ENCODE measurements at places on chromosomes 6 and 20.

DNA sequence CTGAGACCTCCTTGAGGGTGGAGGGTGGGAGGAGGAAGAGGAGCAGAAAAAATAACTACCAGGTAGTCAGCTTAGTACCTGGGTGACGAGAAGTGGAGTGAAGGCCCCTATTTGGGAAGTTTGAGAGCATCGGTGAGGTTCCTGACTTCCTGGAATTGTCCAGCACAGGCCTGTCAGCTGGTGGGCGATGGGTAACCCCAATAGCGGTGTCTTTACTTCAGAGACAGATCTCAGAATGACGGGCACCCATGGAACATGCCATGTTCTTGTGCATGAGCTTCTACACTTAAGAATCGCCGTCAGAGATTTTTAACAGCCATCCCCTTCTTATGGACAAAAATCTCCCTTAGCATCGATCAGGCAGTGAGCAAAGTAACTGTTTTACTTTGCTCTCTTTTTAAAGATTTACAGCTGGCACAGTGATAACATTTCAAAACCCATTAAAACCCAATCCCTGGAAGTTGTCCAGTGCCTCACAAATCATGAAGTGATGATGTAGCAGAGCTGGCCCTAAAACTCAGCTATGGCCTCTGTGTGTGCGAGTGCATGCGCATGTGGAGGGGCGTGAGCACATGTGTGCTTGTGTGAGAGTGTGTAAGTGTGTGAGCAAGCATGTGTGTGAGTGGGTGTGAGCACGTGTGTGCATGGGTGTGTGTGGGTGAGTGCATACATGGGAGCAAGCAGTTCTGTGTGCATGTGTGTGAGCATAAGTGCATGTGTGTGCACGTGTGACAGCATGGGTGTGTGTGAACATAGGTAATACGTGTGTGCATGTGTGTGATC is 85.2 kb downstream of the DLL1 start:
- no peak for DNase-seq

DNA sequence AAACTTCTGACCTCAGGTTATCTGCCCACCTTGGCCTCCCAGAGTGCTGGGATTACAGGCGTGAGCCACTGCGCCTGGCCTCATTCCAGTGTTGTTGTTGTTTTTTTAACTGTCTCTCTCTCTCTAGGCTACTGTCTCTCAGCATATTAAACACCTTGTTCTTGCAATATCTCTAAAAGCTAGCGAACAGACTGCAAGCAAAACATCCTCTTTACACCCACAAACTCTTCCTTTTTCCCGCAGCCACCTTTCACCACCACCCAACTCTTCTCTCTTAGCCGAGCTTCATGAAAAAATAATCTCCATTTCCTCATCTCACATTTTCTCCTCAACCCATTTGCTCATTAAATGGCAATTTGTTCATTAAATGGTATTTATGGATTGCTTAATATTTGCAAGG is 45.5 kb downstream of the SGK1 start:
- DNase-seq: no peak

GRCh38 chr6:27865850-27866356 is 46.3 kb downstream of the OR2B2 start:
- DNase-seq: no peak

- no peak for DNase-seq
Observed at GRCh38 chr6:104540743-104541142, 319.0 kb downstream of the HACE1 start.

- no peak for DNase-seq
Observed at GRCh38 chr6:35543459-35544193, 30.9 kb upstream of the TULP1 start.

- DNase-seq: no peak
Observed at GRCh38 chr6:104928141-104928540, 28.8 kb upstream of the LIN28B start.

DNA sequence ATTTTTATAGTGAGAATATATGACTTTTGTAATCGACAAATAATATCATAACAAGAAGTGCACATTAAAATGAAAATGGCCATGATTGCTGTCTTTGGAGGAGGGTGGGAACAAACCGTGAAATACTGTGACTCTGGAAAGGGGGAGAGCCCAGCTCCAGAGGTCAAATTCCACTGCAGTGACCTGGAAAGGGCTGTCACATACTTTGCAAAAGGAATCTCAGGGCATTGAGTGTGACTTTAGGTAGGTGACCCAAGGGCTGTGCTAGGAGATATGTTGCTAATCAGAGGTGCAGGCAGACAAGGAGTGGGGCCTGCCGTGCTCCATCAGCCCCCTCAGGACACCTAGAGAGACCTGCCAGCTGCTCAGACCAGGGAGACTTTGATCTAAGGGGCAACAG is 28.1 kb upstream of the BMP7 start:
- no peak for DNase-seq

DNA sequence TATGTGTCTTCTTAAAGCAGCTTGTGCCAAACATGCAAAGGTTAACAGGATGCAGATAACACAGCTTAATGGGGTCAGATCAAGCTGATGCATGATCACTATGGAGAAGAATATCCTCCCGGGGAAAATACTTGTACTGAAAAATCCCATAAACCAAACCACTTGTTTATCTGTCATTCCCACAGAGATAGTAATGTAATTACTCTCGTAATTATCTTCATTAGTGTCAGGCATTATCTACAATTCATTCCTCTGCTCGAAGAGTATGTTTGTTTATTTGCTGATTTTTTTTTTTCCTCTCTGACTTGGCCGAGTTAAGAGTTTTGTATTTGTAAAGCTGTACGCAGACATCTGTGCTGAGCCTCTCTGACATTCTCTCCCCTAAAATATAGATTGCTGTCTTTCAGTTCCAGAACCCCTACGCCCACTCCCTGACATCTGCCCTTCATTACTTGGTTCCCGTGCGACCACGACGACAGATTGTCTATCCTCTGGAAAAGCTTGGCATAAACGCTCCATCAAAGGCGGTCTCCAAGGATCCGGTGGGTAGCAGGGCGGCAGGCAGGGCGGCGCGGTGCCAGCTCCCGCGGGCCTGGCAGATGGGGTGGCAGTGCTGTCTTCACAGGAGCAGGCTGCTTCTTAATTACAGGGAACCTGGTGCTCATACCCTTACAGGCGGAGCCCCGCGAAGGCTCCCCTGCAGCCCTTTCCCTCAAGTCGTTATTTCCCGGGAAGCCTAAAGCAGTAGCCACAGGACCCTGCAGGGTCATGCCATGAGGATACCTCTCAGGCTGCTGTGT is 147.2 kb downstream of the CFAP61 start:
- DNase-seq: no peak

- DNase-seq: no peak
Observed at GRCh38 chr20:51424270-51425117, 118.0 kb downstream of the NFATC2 start.

DNA sequence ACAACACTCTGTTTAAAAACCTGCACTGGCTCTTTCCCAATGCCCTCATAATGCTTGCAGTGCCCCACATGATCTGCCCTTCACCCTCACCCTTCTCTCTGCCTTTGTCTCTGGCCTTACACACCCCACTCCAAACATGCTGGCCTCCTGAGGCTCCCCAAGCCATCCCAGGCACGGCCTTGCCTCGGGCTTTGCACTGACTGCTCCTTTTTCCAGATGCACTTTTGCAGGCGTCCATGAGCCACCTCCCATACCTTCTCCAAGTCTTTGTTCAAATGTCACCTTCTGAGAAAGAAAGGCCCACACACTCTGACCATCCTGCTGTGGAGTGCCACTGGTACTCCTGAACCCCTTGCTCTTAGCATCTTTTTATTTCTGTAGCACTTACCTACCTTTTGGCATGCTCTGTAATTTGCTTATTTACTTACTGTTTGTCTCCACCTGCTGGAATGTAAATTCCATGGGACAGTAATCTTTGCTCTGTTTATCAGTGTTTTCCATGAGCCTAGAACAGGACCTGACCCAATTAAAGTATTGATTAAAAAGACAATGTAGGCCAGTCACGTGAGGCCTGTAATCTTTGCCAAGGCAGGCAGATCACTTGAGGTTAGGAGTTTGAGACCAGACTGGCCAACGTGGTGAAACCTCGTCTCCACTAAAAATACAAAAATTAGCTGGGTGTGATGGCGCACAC is 30.7 kb downstream of the GFRA4 start:
- no peak for DNase-seq

DNA sequence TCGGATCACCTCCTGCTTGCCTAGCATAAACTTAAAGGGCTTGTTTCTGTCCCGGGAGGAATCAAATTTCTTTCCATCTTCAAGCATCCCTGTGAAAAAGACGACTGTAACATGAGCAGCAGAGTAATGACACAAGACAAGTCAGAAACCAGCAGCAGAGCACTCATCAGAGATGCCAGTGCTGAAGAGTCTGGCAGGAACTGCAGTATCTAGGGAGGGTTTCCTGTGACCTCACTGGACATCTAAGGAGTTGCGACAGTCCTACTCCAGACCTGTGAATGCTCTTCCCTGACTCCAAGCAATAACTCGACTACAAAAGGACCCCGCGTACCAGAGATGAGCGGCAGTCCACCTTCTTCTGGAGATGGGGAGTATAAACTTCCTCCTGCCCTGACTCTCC is 17.3 kb downstream of the FKBP1A start:
- no peak for DNase-seq

DNA sequence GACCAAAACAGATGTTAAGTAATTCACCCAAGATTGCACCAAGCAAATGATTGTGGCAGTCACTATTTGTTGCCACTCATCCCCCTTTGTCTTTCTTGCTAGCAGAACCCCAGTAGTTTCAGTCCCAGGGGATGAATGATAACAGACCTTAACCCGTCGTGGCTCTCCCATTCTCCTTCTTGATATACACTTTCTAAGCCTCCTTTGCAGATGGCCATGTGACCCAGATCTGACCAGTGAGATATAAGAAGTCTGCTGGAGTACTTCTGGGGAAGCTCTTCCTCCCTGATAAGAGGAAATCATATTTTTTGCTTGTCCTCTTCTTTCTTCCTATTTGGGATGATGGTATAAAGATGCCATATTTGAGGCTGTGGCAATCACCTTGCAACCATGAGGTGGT is 9.6 kb upstream of the SH3BGRL2 start:
- no peak for DNase-seq

DNA sequence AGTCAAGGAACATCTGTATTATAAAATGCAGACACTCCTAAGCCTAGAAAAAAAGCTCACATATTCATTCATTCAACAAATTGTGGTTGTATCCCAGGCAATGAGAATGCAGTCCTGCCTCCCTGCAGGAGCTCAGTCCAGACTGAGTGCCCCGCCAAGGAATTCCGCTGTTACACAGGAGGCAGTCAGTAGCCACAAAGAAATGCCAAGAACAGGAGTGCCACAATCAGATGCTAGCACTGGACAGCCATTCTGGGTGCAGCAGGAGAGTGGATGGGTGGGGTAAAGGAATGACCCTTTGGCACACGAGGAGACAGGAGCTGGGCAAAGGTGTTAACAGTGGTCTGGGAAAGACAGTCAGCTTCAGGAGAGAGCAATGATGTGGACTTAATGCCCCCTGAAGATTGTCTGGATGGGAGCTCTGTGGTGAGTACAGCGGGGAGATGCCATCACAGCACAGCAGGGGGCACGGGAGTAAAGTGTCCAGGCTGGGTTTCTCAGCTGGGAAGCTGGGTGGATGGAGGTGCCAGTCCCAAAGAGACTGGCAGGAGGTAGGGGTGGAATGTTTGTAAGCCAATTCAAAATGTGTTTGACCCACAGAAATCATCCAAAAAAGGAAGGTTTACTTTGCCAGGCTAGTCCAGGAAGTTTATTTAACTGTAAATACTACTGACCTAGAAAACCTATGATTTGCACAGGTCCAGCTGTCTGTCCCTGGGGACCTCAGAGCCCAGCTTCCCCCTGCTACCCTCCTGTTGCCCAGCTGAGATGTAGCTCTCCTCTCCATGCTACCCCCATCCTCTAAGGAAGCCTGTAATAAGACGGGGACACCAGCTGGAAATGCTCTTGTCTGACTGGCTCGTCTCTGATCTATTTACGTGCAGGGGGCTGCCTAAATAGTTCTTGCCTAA is 84.1 kb downstream of the SLC23A2 start:
- DNase-seq: no peak

- no peak for DNase-seq
Observed at GRCh38 chr6:73790574-73790973, 94.6 kb downstream of the CD109 start.

GRCh38 chr6:148508401-148509041 is 165.9 kb downstream of the SASH1 start:
- DNase-seq: no peak

DNA sequence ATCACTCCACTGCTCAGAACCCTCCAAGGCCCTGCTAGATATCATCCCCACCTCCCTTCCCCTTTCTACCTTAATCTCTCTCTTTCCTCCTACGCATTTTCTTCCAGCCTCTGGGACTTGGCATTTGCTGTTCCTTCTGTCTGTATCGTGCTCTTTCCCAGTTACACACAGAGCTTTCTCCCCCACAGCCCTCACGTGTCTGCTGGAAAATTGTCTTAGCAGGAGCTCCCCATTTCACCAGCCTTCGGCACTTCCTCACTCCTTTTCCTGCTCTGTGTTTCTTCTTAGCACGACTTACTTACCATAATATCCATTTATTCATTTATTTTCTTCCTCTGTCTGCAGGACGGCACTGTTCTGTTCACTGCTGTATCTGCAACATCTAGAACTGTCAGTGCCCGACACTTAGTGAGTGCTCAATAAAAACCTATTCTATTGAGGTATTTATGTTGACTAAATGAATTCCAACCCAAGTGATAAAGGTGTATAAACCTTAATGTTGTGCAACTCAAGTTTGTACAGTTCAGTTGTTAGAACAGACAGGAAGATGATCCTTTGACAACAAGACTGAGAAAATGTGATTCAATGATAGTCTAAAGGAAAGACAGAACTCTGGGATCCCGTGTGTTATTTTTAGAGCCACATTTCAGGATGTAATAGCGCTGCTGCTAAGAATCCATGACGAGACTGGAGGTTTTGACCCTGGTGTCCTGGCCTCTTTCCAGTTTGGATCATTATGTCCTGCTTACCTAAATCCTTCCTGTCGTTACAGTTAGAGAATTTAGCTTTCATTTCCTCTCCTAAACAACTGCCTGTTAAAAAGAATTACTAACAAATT is 170.1 kb upstream of the LAMP5 start:
- no peak for DNase-seq

GRCh38 chr20:61760731-61761130 is 304.9 kb downstream of the TAF4 start:
- DNase-seq: no peak

GRCh38 chr6:33279257-33279695 is 2.4 kb downstream of the B3GALT4 start:
- no peak for DNase-seq

- no peak for DNase-seq
Observed at GRCh38 chr20:50624351-50625016, 66.9 kb downstream of the RIPOR3 start.

DNA sequence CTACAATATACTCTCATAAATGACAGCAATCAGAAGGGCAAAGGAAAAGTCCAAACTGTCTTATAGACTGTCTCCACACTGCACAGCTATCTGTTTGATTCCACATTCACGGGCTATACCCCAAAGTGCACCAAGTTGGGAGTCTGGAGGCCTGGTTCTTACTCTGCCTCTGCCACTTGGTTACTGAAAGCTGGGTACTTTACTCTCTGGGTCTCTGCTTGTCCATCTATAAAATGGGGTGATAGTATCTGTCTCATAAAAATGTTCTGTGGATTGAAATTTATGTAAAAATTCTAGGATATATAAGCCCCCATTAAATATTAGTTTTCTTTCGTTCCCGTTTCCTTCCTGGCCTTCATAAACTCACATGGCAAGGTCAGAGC is 86.5 kb downstream of the CD164 start:
- DNase-seq: no peak
